A549 treated with ZK216348 at 1 μM for 4 hours (cell line): ENCODE measurements at places on chromosomes 5 and 9. TPM values are rescaled to one million over a fixed set of nuclear protein-coding genes. Genes with fewer than 3 reads are reported as not detected.

Gene EMB
- 3.8 to 9.0 TPM (median 6.1 TPM) in 5 replicates for total RNA-seq

Gene ITGA2
- total RNA-seq = 11.7 to 21.3 TPM (median 17.2 TPM) in 5 replicates

Gene FAM219A
- total RNA-seq = 13.0 to 18.8 TPM (median 18.4 TPM) in 5 replicates

Gene NR2F1
- 3.6 to 5.3 TPM (median 4.4 TPM) in 5 replicates for total RNA-seq

Gene LOX
- 0.76 to 1.7 TPM (median 1.4 TPM) in 5 replicates for total RNA-seq

Gene LCN1
- 0.53 TPM in 1 of 5 replicates, not detected in the others for total RNA-seq

Gene STX17
- 6.8 to 11.6 TPM (median 9.0 TPM) in 5 replicates for total RNA-seq

Gene SMIM33
- not detected in 5 replicates for total RNA-seq

Gene C5orf52
- not detected in 5 replicates for total RNA-seq

Gene GFRA3
- total RNA-seq = 0.11 TPM in 1 of 5 replicates, not detected in the others

Gene LCP2
- not detected in 5 replicates for total RNA-seq

Gene ERMP1
- 17.7 to 23.2 TPM (median 18.7 TPM) in 5 replicates for total RNA-seq

Gene ZNF484
- 2.0 to 3.4 TPM (median 2.1 TPM) in 5 replicates for total RNA-seq

Gene URM1
- total RNA-seq = 61.0 to 87.1 TPM (median 75.2 TPM) in 5 replicates

Gene ISL1
- total RNA-seq = 0.08 TPM in 2 of 5 replicates, not detected in the others

Gene IFNK
- not detected in 5 replicates for total RNA-seq

Gene SLC34A3
- 0.13 to 0.19 TPM in 2 of 5 replicates, not detected in the others for total RNA-seq

Gene FAM153A
- total RNA-seq = not detected in 5 replicates

Gene TICAM2
- total RNA-seq = 0.30 to 1.4 TPM (median 0.88 TPM) in 5 replicates

Gene MXD3
- 9.4 to 21.9 TPM (median 17.1 TPM) in 5 replicates for total RNA-seq

Gene OMD
- total RNA-seq = not detected in 5 replicates

Gene PCDHGA6
- total RNA-seq = 0.05 to 0.29 TPM (median 0.20 TPM) in 5 replicates

Gene STC2
- 43.1 to 66.8 TPM (median 48.5 TPM) in 5 replicates for total RNA-seq

Gene SPATA6L
- 1.8 to 2.5 TPM (median 2.0 TPM) in 5 replicates for total RNA-seq

Gene FGF1
- 0.15 to 1.8 TPM (median 0.29 TPM) in 5 replicates for total RNA-seq

Gene CNTLN
- total RNA-seq = 3.5 to 6.7 TPM (median 5.5 TPM) in 5 replicates

Gene PCDHA9
- total RNA-seq = 0.04 TPM in 1 of 5 replicates, not detected in the others

Gene GRXCR2
- not detected in 5 replicates for total RNA-seq

Gene PRRX2
- 3.6 to 12.5 TPM (median 11.3 TPM) in 5 replicates for total RNA-seq

Gene FOXD4
- total RNA-seq = 0.34 to 0.94 TPM (median 0.49 TPM) in 5 replicates

Gene ANKRD34B
- 0.06 to 0.31 TPM (median 0.25 TPM) in 4 of 5 replicates, not detected in the other for total RNA-seq

Gene CDKN2B-AS1
- not detected in 5 replicates for total RNA-seq

Gene TNC
- 0.59 to 2.3 TPM (median 1.0 TPM) in 5 replicates for total RNA-seq

Gene RNF183
- not detected in 5 replicates for total RNA-seq

Gene KIAA1191
- 63.5 to 87.1 TPM (median 76.1 TPM) in 5 replicates for total RNA-seq

Gene GABRA1
- total RNA-seq = not detected in 5 replicates

Gene SLCO4C1
- 0.04 TPM in 1 of 5 replicates, not detected in the others for total RNA-seq

Gene PPP2R2B
- 0.09 to 0.19 TPM (median 0.09 TPM) in 3 of 5 replicates, not detected in the others for total RNA-seq

Gene IGFBPL1
- 2.1 to 3.6 TPM (median 2.4 TPM) in 5 replicates for total RNA-seq

Gene SLC6A7
- total RNA-seq = 0.04 TPM in 2 of 5 replicates, not detected in the others
